G401 (cell line): ENCODE measurements at places on chromosomes 1 and 21. TPM values are rescaled to one million over a fixed set of nuclear protein-coding genes. Genes with fewer than 3 reads are reported as not detected.

DNA sequence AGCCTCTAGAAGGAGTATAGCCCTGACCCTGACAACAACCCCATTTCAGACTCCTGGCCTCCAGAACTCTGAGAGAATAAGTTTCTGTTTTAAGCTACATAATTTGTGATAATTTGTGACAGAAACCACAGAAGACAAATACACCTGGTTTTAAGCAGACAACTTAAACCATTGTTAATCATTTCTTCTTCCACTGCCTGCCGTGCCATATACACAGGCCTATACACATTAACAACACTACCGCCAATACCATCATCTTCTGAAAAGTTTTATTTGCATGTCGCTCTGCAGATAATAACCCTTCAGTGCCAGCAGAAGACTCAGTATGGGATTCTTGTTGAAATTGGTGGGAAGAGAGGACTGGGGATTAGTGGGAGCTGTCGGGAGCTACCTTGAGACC is 39.9 kb upstream of the KRTAP19-8 start:
- DNase-seq = no peak

DPT gene
- not detected in 2 replicates for total RNA-seq

DNA sequence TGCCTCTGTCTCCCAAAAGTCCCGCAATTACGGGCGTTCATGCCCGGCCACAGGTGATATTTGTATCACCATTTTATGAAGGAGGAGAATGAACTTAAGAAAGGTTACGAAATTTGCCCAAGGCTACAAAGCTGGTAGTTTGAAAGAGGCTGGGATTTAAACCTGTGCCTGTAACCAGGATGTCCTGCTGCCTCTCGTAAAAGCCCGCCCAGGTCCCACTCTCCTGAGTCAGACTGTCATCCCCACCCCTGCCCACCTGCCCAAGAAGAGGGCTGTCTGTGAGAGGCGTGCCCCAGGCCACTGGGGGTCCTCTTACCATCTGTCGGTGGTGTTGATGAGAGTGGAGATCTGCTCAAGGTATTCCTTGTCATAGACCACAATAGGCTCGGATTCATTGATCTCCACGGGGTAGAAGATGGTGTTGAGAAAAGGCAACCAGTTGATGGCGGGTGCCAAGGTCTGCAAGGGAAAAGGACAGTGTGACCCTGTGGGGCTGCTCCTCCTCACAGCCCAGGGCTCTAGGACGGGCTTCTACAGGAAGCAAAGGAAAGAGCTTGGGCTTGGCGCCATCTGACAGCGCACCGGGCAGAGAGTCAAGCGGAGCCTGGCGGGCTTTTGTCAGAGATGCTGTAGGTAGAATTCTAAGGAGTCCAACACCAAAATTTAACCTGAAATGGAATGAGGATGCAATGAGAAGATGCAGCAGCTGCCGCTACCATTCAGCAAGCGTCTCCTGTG is 43.2 kb downstream of the ECE1 start:
- DNase-seq = peak; percentile 79

TNFRSF18 gene
- total RNA-seq = 1.2 TPM in 1 of 2 replicates, not detected in the other

DNA sequence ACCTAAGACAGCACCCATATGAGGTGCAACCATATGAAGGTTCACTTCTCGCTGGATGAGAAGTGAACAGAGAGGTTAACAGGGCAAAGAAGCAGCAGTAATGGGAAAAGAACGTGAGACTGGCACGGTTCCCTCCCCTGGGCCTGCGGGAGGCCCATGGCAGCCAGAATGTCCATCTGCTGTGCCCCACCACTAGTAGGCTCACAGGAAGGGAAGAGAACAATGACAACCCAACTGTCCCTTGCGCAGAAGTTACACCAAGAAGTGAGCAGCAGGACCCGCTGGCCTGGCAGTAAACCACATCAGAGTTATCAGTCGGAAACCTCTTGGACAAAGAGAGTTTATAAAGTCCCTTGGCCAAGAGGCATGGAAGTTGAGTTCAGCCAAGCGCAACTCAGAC is 11.3 kb downstream of the HIVEP3 start:
- DNase-seq = peak; percentile 77

GRCh38 chr1:3454811-3455618 is 550 bp downstream of the ARHGEF16 start:
- DNase-seq = peak; percentile 8

DNA sequence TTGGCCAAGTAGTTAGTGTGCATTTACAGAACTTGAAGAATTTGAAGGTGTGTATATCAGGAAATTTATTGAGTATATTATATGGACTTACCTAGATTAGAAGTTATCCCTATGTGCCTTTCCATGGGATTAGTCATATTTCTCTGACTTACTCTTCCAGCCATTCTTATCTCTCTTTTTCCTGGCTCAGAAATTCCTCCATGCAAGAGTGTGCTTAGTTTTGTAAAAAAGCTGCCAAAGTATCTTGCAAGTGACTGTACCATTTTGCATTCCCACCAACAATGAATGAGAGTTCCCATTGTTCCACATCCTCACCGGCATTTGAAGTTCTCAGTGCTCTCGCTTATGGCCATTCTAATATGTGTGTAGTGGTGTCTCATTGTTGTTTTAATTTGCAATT is 82.2 kb upstream of the GUCA2B start:
- no peak for DNase-seq

DNA sequence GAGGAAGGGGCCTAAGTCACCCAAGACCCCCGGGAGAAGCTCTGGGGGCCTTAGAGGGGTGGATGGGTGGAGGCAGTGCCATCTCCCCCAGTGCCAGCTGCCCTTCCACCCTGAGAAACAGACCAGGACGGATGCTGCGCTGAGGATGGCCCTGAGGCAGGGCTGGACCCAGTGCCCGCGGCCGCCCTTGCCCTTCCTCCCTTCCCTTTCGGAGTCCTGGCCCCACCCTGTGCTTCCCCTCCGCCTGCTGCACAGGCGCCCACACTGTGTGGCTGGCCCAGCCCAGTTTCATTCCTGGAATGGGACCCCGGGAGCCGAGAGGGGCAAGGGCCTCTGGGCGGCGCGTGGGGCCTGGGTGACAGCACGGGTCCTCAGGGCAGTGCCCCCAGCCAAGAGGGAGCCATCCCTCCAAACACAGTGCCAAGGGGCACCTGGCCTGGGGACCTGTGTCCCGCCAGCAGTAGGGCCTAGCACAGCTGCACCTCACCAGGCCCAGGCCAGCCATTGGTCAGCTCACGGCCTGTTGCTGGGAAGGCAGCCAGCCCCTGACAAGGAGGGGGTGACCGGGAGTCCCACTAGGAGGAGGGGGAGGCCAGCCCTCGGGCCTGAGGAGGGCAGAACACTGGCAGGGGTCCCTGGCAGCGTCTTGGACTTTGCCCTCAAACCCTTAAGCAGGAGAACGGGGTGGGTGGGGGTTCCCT is 13.4 kb upstream of the SKI start:
- DNase-seq = no peak

GRCh38 chr1:225882694-225883615 is 775 bp upstream of the TMEM63A start:
- no peak for DNase-seq

CD101 gene
- total RNA-seq = 0.55 and 1.2 TPM in 2 replicates

DNA sequence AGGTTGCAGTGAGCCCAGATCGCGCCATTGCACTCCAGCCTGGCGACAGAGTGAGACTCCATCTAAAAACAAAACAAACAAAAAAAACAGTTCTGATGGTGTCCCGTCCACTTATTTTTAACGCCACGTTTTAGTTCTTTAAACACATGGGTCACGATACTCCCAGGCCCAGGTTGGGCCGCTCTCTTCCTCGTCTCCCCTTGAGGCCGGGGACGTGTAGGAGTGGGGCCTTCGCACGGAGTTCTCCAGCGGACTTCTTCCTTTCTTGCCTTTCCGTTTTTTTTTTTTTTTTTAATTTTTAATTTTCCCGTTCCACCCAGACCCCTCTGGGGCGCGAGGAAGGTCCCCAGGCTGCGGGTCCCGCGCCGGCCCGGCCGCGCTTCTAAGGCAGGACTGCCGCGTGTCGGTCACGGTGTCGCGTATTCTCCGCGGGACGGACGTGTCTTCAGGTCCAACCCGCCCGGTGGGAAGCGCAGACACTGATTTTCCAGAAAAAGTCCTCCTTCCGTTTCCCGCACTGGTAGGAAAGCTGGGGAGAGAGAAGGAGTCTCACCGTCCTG is 47.5 kb upstream of the SLC19A1 start:
- DNase-seq = no peak

DNA sequence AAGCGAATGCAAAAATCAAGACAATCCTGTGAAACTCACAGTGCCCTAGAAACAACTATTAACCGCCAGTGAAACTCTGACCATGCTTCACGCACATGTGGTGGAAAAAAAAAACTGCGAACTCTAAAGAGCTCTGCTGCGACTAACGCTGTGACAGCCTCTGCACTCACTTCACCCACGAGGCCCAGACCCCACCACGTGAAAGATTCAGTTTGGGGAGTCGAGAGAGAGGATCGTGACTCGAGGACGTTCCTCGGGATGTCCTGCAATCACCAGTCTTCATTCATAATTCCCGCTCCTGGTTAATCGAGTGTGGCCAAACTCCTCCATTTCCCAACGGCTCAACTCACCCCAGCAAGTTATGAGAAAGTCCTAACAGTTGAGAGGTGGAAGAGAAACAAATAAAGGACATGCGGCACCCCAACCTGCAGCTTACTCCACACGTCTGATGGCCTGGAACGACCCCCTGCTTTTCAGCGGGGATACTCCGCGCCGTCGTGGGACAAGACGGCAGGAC is 1.1 kb downstream of the SERBP1 start:
- no peak for DNase-seq

GRCh38 chr1:165890684-165891083 is 63.3 kb downstream of the UCK2 start:
- peak; percentile 27 for DNase-seq

- no peak for DNase-seq
Observed at GRCh38 chr1:198599749-198600148, 39.1 kb upstream of the PTPRC start.

DNA sequence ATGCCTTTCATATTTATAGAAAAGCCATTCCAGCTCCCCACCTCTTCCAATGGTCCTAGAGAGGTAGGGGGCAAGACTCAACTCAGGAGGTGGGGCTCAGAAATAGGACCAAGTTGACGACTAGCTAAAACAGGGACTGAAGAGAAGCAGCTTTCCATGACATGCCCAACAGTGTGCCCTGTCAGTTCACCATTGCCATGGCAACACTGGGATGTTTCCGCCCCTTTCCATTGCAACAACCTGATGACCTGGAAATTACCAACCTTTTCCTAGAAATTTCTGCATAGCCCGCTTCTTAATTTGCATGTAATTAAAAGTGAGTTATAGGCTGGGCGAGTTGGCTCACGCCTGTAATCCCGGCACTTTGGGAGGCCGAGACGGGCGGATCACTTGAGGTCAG is 22.4 kb upstream of the INTS3 start:
- no peak for DNase-seq

ASPM gene
- 15.7 and 30.0 TPM in 2 replicates for total RNA-seq

DNA sequence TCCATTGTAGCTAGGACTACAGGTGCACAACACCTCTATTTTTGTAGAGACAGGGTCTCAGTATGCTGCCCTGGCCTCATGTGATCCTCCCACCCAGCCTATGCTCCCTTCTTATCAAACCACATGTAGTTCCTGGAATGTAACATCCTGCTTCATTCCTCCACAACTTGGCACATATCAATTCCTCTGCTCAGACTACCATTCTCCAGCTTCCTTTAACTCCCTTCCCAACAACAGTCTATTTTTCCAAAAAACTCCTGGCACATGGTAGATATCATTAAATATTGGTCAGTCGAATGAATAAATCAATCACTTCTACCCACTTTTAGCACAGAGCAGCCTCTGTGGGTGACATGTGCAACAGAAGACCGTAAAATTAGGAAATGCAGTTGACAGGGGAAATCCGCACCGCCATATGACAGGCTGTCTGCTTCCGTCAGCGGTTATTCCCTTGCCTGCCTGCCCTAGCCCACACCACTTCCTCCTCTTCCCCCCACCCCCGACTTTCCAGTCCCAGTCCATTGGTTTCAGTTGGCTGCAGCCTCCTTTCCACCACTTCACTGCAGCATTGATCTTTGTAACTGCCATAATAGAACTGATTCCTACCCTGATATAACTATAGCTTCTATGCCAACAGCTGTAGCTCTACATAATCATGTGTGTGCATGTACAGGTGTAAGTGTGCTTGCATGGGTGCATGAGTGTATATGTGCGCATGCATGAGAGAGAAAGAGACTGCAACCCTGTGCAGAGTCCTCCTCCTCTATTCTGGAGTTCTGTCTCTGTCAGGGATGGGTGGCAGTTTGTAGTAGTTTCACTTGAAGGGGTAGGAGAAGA is 6.8 kb upstream of the AKR1A1 start:
- no peak for DNase-seq

TRIM63 gene
- not detected in 2 replicates for total RNA-seq

- no peak for DNase-seq
Observed at GRCh38 chr1:8914466-8914865, 31.2 kb upstream of the CA6 start.

OVAAL gene
- not detected in 2 replicates for total RNA-seq

DNA sequence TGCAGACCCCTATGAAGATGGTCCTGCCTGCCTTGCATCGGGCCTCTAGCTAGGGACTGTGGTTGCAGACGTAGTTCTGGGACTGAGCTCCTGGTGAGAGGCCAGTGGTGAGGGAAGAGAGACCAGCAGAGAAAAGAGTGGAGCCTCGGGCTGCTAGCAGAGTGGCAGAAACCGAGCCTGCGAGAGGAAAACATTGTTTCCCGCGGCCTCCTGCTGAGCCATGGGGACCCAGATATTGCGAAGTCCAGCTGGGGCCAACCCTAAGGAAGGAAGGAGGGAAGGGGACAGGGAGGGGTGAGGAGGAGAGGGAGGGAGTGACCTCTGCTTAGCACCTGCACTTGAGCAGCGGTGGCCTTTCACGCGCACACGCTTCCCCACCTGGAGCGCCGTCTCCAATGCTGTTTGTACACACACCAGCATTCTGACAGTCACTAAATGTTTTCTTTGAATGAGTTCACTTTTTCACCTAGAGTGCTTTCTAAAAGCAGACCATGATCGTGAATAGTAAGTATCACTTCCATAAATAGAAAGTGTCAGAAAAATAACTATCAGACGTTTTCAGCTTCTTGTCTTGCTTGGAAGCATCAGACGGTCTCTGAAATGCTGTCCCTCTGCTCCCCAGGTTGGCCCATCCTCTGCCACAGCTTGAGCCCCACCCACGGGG is 2.5 kb upstream of the FNDC10 start:
- no peak for DNase-seq

UMODL1 gene
- not detected in 2 replicates for total RNA-seq

CELA3A gene
- total RNA-seq = not detected in 2 replicates

DNA sequence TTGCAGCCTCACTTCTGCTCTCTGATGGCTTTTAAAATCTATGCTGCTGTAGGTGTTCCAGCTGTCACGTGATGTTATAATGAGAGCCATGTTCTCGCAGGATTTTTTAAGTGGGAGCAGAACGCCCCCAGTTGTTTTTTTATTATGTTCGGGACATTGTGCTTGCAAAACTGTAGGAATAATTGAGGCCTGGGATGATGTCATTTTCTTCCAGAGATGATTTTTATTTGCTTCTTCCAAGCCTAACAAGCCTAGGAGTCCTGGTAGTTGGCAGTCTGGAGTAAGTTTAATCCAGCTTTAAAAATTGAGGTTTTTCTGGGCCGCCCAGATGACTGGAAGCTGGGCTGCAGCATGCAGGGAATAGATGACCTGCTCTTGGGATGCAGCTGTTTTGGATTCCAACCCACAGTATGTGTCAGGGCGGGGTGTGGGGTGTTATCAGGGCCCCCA is 34.6 kb upstream of the CHIT1 start:
- DNase-seq = no peak

ZNF326 gene
- 4.2 and 8.0 TPM in 2 replicates for total RNA-seq
